ENCODE measurements at places on chromosomes 3 and 15.

- no peak for DNase-seq
Observed at GRCh38 chr3:156865732-156866131, 39.6 kb downstream of the LEKR1 start.

- DNase-seq, result no peak
Observed at GRCh38 chr15:74608786-74609185, 6.8 kb upstream of the CLK3 start.

DNA sequence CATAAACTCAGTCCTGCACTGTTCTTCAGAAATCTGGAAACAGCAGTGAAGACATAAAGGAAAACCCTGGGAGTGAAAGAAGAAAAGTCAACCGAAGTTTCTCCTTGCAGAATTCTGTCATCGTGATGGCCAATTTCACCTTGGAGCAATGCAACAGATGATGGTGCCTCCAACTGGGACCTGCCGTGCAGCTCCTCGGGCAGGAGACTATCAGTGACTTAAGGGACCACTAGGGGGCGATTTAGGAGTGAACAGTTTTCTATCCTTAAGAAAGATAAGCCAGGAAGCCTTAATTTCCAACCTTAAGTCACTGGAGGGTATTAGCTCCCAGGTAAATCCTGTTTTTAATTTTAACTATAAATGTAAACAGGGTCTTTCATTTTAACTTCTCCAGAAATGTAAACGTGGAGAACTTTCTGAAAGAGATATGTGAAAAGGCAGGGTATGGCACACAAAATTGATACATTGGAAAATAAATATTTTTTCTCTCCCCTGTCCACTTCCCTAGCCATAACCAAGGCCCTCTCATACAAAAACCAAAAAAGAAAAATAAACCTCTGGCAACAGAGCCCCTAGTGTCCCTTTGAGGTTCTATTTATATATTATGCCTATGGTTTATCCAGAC is 116.3 kb downstream of the PDZRN3 start:
- peak; percentile 1 for DNase-seq

GRCh38 chr15:38652183-38652794 is 87.7 kb upstream of the RASGRP1 start:
- no peak for DNase-seq

GRCh38 chr15:99732751-99733267 is 428 bp downstream of the LYSMD4 start:
- DNase-seq, result no peak

GRCh38 chr3:119702530-119703527 is at the start of gene CFAP91:
Gene CFAP91, plus strand, starts transcription at chr3:119703022. Its CDS starts 77 bp downstream, at chr3:119703099.
- peak; percentile 78 for DNase-seq

Measured in T-helper 9 cell (primary cell).